ENCODE measurements at places on chromosomes 13 and 19. TPM values are rescaled to one million over a fixed set of nuclear protein-coding genes. Genes with fewer than 3 reads are reported as not detected.

Gene C19orf85
- total RNA-seq: not detected

Gene IL11
- 3.9 TPM for total RNA-seq

Gene SUGP2
- 39.1 TPM for total RNA-seq

Gene SYDE1
- 90.7 TPM for total RNA-seq

Gene KLF12
- 14.2 TPM for total RNA-seq

Gene FPR3
- not detected for total RNA-seq

Gene CAPN12
- total RNA-seq: 0.24 TPM

Gene NEK3
- 14.6 TPM for total RNA-seq

Gene ZNF570
- total RNA-seq: 9.1 TPM

Gene POLD1
- total RNA-seq: 12.3 TPM

Gene ECSIT
- 33.6 TPM for total RNA-seq

Gene LILRA2
- not detected for total RNA-seq

Gene PRSS57
- not detected for total RNA-seq

Gene CYP4F3
- not detected for total RNA-seq

Gene POSTN
- total RNA-seq: 26.4 TPM

Gene ZNF610
- total RNA-seq: 2.6 TPM

Gene PRRG2
- total RNA-seq: 2.2 TPM

Gene ZNF723
- not detected for total RNA-seq

Gene CRLF1
- total RNA-seq: 0.49 TPM

Gene CASP14
- 0.12 TPM for total RNA-seq

Gene NPAS1
- total RNA-seq: 0.61 TPM

Gene KCTD15
- total RNA-seq: 84.6 TPM

Gene ZNF850
- 1.3 TPM for total RNA-seq

Gene ENOX1
- total RNA-seq: 11.9 TPM

Gene SPINT2
- total RNA-seq: 16.1 TPM

Gene ZNF737
- total RNA-seq: 8.4 TPM

Gene SETDB2
- 12.5 TPM for total RNA-seq

Gene SHD
- not detected for total RNA-seq

Gene OR4F17
- total RNA-seq: not detected

Gene AMER2
- not detected for total RNA-seq

Measured in hair follicle dermal papilla cell (primary cell).